ENCODE measurements at places on chromosomes 1 and 21.

DNA sequence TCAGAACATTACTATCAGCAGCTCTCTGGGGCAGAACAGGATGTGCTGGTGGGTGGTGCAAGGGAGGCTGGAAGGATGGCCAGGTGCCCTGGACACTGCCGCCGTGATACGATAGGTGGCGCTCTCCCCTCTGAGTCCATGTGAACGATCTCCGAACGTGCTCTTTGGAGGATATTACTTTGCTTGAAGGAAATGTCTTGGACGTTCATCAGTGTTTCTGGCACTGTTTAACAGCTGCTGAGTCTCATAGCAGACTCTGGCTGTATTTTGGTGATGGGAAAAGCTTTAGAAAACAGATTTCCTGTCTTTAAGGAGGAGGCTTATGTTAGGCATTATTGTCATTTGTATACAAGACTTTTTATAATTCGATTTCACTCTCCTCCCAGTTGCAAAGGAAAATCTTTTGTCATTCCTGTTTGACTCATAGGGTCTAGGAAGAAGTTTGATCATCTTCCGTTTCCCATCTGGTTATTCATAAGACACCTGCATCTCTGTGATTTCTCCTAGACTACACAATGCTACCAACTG lies 386.2 kb upstream of the ADGRL2 start:
- DNase-seq = no peak

GRCh38 chr1:33441088-33441745 lies 10.3 kb upstream of the PHC2 start:
- DNase-seq = no peak

GRCh38 chr1:180926164-180926981 lies 13.7 kb downstream of the KIAA1614 start:
- no peak for DNase-seq

DNA sequence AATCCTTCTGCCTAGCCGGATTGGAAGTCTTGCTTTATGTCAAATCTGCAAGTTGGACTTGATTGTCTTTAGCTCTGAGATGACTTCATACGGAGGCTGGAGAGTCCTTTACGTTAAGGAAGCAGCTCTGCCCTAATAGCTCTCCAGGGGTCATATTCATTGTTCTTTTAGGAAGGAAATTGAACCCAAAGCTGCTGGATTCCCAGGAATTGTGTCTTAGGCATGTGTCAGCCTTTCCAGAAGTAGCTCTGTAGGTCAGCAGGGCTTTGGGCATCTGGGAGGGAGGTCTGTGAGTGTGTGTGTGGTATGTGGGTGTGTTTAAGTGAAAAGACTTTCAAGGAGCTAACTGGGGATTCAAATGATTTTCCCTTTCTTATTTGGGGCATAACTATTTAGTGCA lies 82.4 kb downstream of the ABCA4 start:
- DNase-seq = no peak

Measured in activated CD4-positive, alpha-beta memory T cell treated with anti-CD3 and anti-CD28 coated beads, Interleukin-2, amount 10 ng/mL, durations not matched to agents 7 days and 5 days (primary cell).